ENCODE measurements at places on chromosomes 13 and 19. TPM values are rescaled to one million over a fixed set of nuclear protein-coding genes. Genes with fewer than 3 reads are reported as not detected.

GRCh38 chr19:40687525-40688016 lies 2.9 kb downstream of the NUMBL start:
- no peak for DNase-seq

DNA sequence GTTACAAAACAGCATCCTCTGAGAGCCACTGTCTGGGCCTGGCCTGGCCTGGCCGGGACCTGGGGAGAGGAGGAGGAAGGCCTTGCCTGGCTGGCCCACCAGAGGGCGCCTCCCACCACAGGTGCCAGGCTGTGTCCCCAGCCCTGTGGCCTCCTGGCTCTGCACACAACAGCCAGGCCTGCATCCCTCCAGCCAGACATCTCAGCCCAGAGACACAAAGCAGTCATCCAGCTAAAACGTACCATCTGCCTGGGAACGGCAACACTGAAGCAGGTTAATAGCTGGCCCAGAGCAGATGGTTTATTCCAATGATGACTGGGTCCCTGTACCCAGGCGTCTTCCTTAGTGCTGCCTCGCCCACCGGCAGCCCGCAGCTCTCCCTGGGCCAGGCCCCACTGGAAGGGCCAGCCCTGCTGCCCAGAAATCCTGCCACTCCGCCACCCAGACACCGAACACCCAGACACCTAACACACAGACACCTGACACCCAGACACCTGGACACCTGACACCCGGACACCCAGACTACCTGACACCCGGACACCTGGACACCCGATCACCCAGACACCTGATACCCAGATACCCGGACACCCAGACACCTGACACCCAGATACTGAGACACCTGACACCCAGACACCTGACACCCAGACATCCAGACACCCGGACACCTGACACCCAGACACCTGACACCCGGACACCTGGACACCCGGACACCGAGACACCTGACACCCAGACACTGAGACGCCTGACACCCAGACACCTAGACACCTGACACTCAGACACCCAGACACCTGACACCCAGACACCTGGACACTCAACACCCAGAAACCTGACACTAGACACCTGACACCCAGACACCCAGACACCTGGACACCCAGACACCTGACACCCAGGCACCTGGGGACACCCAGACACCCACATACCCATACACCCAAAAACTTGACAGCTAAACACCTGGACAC lies 20.1 kb downstream of the C19orf12 start:
- no peak for DNase-seq

DNA sequence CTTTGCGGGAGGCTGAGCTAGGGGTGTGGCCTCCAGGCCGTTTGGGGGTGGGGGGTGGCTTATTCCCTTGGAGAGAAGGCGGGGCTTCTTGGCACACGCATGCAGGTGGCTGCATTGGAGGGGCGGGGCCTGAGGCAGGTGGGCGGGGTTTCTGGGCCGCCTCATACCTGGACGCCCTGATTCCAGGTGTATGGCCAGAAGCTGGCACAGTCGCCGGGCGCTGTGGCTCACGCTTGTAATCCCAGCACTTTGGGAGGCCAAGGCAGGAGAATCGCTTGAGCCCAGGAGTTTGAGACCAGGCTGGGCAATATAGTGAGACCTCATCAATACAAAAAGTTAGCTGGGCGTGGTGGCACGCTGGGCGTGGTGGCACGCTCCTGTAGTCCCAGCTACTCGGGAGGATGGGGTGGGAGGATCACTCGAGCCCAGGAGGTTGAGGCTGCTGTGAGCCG lies 7.8 kb downstream of the ABCA7 start:
- DNase-seq, result no peak

DNA sequence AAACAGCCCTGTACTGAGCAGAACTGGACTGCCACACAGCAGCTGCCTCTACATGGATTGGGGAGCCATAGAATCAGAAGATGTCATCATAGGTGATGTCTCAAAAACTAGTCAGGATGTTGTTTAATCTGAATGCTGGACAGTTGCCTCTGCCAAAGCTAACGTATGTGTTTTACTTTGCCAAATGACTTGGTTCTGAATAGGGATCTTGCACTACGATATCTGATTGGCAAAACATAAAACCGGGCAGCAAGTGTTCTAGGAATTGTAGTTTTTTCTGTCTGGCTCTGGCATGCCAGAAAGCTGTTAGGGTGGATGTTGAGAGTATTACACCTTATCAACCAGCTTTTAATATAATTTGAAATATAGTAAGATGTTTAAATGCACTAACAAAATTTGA lies 645.9 kb downstream of the GPC5 start:
- DNase-seq, result no peak

GRCh38 chr13:75334634-75335447 lies 147.1 kb downstream of the TBC1D4 start:
- DNase-seq, result no peak

GRCh38 chr13:94479616-94480015 lies at the start of gene DCT:
Gene DCT, minus strand, starts transcription at chr13:94479682. Its CDS starts 427 bp downstream, at chr13:94479255.
- DNase-seq, result no peak

- no peak for DNase-seq
Measured at GRCh38 chr13:28204690-28205443, 66.5 kb downstream of the PAN3 start.

DNA sequence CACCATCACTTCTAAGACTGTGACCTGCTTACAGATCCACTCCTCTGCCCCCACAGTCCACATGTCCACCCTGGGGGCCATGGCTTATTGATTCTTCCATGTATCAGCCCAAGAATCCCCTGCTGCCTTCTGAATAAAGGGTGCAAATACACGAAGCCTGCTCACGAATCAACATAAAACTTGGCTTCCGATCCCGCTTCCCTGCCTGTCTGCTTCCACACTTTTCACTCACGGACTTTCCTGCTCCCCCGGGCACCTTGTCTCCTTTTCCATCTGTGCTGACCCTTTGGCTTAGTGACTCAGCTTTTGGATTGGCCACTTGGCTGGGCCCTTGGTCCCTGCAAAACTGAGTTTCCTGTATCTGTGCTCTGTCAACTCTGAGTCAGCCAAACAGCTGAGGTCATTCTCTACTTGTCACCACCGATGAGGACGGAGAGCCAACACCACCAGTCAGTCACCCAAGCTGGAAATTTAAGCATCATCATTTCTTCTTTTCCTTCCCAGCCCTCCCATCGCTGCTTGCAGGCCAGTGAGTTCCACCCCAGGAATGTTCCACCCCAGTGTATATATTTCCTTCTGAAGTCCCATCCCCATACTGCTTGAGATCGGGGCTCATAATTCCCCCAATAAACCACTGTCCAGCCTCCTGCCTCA lies 11.4 kb upstream of the USP12 start:
- peak; percentile 78 for DNase-seq

- no peak for DNase-seq
Measured at GRCh38 chr19:10433131-10433536, 12.8 kb downstream of the PDE4A start.

GRCh38 chr19:41223431-41224234 lies 4.6 kb downstream of the AXL start:
- peak; percentile 49 for DNase-seq

SLC1A6 gene
- not detected for total RNA-seq

DNA sequence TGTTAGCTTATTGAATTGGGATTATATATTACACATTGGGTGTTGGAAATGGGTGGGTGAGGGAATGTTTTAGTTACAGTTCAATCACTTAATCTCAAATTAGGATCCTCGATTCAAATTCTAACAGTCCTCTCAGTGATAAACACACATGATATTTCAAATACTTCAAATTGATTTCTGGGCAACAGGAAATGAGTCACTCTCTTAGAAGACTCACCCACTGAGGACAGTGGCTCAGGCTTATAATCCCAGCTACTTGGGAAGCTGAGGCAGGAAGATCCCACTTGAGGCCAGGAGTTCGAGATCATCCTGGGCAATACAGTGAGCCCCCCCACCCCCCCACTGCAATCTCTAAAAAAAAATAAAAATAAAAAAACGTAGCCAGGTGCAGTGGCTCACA lies 435.3 kb downstream of the KLF12 start:
- DNase-seq, result no peak

DNA sequence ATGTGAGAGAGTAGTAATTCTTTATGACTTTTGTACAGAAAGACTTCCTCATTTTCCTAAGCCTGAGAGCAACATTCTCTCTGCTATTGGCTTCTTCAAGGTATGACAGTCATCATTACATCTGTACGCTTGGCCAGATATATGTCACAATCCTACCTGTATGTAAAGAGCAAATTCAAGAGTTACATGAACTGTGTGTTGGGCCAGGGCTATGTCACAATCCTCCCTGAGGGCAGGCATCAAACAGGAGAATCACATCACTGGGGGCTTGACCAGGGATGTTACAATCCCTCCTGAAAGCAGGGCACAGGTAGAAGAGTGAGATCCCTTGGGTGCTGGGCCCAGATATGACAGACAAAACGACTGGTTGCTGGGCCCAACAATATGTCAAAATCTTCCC lies 9.8 kb upstream of the ZNF724 start:
- no peak for DNase-seq

TNFSF13B gene
- 1.3 TPM for total RNA-seq

PRTN3 gene
- 2.7 TPM for total RNA-seq

DNA sequence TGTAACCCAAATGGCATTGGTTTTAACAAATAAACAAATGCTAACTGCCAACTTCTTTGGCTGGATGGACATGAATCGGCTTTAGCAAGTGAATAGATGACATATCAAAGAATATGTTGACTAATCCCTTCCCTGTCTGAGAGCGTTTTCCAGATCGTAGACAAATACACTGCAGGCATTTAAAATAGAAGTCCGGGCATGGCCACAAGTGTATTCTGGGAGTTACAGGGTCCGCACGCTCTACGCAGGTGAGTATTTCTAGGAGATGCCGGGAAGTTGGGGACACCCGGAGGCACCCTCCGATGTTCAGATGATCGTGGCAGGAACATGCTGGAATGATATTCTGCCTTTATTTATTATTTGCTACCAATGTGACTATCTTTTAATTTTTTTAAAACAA lies 53.2 kb upstream of the ZNF536 start:
- no peak for DNase-seq

GRCh38 chr19:31515931-31516330 lies 166.7 kb upstream of the TSHZ3 start:
- no peak for DNase-seq

DNA sequence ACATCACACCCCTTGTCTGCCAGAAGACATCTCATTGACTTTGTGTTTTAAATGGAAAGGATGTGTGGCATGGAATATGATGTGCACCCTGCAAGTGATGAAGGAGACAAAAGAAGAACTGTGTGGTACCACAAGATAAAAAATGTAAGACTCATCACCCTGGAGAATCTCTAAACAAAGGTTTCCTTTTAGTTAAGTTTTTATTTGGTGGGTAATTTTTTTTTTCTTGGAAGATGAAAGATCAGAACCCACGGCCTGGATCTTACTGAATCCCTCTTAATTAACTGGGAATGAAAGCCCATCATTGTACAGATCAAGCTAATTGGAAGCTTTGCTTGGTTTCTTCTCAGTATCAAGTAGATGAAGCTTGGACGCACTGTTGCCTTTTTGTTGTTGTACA lies 129.6 kb downstream of the DCLK1 start:
- DNase-seq, result no peak

C19orf25 gene
- 48.8 TPM for total RNA-seq

MBD3L2 gene
- not detected for total RNA-seq

RPL13A gene
- total RNA-seq, result 3,719 TPM

GRCh38 chr19:45059258-45059965 lies 16.9 kb downstream of the ZNF296 start:
- DNase-seq, result peak; percentile 62

GARRE1 gene
- 16.9 TPM for total RNA-seq

- no peak for DNase-seq
Measured at GRCh38 chr19:52227980-52228379, 38.1 kb downstream of the PPP2R1A start.

NR2C2AP gene
- total RNA-seq, result 45.3 TPM

STOML3 gene
- total RNA-seq, result not detected

GRCh38 chr19:28878862-28879566 lies 333.9 kb downstream of the UQCRFS1 start:
- DNase-seq, result peak; percentile 21

GRCh38 chr19:49136771-49137171 lies 17.4 kb downstream of the PPFIA3 start:
- DNase-seq, result no peak

GRAMD1A gene
- 75.4 TPM for total RNA-seq

Measured in HCT116 (cell line).